ENCODE measurements at places on chromosomes 5 and 9.

- DNase-seq: no peak
Observed at GRCh38 chr5:10017786-10018185, 231.9 kb downstream of the ATPSCKMT start.

- DNase-seq: no peak
Observed at GRCh38 chr5:147327905-147328304, 93.1 kb downstream of the STK32A start.

- no peak for DNase-seq
Observed at GRCh38 chr9:13095056-13095455, 184.4 kb downstream of the MPDZ start.

- DNase-seq: no peak
Observed at GRCh38 chr5:150119421-150120061, 33.2 kb upstream of the CSF1R start.

DNA sequence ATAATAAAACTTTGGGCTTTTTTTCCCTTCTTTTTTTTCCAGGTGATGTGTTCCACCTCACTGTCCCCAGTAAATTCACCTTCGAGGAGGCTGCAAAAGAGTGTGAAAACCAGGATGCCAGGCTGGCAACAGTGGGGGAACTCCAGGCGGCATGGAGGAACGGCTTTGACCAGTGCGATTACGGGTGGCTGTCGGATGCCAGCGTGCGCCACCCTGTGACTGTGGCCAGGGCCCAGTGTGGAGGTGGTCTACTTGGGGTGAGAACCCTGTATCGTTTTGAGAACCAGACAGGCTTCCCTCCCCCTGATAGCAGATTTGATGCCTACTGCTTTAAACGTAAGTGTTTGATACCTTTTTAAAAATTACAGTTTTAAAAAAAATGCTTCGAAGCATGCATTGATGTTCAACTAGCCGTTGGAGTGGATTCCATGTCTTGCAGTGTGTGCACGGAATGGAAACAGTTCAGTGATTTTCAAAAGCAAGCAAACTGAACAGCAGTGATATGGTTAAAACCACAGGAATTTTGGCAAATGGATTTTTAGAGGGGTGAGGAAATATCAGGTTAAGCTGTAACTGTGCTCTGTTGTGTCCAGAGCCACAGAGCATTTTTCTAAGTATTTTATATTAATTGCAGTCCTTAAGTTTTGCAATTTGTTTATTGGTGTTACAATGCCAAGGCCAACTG, 40.7 kb downstream of the VCAN start:
- no peak for DNase-seq

DNA sequence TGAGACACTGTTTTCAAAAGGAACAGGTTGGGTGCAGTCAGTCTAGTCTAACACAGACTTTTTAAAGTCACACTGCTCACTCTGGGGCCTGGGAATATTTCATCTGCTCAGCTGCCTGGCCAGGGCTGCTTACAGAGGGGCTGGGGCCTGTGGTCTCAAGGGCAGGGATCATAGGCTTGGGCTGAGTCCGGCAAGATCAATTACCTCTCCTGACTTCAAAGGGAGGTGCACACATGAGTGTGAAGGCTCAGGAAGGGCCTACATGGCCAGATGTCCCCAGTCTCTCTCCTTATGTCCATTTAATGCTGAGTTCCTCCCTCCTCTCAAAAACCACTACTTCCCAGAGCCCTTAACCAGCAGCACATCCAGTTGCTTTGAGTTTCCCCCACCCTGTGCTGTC, 247.2 kb downstream of the HSPA4 start:
- no peak for DNase-seq

- no peak for DNase-seq
Observed at GRCh38 chr5:10459080-10460055, 17.7 kb downstream of the ROPN1L start.

DNA sequence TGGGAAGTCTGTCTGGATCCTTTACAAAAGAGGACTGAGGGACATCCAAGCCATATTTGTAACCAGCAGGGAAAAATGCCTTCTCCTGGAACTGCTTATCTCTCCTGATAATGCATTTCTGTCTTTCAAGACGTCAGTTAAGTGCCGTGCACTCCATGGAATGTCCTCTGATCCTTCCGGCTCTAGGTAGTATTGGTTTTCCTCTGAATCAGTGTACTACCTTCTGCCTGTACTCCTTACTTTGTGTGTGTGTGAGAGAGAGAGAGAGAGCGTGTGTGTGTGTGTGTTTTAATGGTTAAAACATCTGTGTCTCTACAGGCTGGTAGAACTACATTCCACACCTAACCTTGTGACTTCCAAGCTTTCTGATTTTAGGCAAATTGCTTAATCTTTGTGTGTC, 89.9 kb downstream of the PIP5K1B start:
- no peak for DNase-seq
